ENCODE measurements at places on chromosomes 12 and 14.

DNA sequence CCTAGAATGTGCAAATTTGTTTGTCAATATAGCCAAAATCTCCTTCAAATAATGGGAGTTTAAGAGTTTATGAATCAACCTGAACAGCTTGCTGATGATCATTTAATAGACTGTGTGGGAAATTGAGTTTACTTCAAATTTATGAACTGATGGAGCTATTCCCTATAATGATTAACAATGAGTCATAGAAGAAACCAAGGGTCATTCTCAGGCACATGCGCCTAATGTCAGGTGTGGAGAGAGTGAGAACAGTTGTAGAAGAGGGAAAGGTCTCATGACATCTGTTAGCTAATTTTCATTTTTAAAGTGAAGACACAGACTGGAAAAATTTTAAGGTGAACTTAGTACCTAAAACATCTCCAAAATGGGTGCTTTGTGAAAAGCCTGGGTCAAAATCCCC lies 191.8 kb downstream of the BMP4 start:
- no peak for DNase-seq

DNA sequence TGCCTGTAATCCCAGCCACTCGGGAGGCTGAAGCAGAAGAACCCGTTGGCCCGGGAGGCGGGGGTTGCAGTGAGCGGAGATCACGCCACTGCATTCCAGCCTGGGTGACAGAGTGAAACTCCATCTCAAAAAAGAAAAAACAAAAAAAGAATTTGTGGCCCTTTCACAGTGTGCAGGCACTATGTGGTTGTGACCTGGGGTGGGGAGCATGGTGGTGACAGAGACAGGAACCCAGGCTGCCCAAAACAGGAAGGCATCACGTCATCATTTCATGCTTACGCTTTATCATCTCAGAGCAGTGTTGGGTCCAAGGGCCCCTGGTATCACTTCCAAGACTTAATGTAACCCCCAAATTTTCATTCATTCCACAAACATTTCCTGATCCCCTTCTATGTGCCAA lies 175.7 kb upstream of the GSC start:
- no peak for DNase-seq

DNA sequence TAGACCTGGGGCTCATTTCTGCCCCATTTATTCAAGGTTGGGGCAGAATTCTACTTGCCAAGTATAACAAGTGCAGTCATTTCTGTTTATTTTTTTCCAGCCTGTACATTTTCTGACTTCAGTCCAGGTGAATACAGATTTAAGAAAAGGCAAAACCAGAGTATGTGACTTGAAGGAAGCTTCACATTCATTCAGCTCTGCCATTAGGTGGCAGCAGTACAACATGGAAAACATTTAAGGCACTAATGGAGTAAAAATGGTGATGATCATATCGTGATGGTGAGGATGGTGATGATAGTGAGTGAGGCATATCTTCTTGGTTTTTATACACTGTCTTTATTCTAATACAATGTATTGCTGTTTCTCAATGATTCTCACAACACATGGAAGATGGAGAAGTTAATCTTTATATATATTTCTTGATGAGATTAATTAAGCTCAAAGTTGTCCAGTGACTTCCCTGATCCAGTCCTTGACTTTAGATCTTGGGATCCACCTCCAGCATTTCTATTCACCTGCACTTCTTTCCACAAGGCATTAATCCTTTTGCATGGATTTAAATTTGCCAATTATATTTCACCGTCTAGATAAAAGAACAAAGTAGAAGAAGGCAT lies 176.7 kb upstream of the SEL1L start:
- no peak for DNase-seq

DNA sequence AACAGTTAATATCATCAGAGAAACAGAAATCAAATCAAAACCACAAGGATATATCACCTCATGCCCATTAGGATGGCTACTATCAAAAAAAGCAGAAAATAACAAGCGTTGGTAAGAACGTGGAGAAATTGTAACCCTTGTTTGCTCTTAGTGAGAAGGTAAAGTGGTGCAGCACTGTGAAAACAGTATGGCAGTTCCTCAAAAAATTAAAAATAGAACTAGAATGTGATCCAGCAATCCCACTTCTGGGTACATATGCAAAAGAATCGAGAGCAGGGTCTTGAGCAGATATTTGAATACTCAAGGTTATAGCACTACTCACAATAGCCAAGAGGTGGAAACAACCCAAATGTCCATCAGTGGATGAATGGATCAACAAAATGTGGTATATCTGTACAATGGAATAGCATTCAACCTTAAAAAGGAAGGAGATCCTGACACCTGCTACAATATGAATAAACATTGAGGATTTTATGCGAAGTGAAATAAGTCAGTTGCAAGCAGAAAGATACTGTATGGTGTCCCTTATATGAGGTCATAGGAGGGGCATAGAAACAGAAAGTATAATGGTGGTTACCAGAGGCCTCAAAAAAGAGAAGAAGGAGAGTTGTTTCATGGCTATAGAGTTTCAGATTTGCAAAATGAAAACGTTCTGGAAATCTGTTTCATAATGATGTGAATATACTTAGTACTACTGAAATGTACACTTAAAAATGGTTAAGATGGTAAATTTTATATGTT lies 131.0 kb upstream of the EEA1 start:
- no peak for DNase-seq

- DNase-seq: no peak
Measured at GRCh38 chr14:106505366-106505765, 979.0 kb downstream of the TMEM121 start.
